ENCODE measurements at places on chromosomes 12 and 14.

- DNase-seq = no peak
Measured at GRCh38 chr12:132444957-132445883, 44.7 kb upstream of the FBRSL1 start.

DNA sequence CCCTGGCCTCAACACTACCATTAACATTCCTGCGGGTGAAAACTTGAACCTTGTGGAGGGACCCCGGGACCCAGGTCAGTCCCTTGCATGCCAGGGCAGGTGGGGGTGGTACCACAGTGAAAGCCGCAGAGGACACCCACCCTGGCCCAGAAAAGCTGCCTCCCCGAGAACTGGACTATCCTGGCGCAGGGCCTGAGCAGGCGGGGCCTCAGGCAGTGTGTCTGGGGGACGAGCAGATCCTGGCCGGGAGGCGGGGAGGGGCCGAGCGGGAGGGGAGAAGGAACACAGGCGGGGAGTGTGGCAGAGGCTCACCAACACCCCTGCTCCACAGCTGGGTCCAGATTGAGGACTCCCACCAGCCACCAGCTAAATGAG, 10.0 kb downstream of the AHNAK2 start:
- DNase-seq = no peak

DNA sequence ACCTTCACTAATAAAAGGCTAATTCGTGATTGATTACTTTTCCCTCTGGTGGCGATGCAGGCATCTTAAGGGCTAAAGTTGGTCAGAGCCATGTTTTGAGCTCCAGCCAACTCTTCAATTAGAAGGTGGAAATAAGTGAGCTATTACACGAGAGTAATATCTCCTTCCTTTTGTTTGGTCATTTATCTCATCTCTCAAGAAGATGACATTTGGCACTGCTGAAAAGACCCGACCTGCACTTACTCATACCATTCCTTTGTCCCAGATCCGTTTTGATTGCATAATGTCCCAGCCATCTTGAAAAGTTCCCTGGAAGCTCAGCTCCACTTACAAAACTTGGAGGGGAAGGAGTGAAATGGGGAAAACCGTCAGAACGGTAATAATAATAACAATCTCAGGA, 316.2 kb downstream of the VRK1 start:
- DNase-seq = no peak

GRCh38 chr14:95918466-95918865, 41.8 kb downstream of the TUNAR start:
- DNase-seq = no peak

- DNase-seq = no peak
Measured at GRCh38 chr12:78386871-78387270, 477.7 kb upstream of the SYT1 start.

DNA sequence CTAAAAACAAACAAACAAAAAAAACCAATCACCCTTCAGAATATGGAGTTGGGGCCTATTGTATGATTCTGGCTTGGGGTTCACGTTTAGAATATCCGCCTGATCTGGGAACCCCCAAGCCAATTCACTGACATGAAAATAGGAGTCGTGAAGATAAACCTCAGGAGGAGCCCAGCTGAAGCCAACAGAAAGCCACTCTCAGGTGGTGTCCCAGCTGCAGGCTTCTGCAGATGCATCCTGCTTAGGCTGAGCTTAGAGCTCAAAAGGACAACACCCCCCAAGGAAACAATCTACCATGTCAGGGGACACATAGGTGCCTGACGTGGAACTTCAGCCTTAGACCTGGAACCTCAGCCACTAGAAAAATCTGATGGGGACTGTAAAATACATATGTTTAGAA, 51.9 kb downstream of the SYNE3 start:
- DNase-seq = no peak

DNA sequence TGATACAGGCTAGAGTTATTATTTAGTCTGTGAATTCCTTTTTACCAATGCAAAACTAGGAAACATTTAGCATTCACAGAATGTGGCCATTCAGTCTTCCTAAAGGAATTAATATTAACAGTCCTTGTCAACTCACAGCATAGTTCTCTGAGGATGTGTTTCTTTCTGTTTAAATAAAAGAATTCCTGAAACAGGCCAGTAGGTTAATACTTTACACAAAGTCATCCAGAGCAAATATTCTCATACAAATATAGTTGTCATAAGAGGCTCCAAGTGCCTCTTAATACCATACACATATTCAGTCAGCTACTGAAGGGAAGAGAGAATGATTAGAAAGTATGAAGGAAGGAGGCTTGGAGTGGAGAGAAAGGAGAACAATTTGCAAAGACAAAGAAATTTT, 120.1 kb downstream of the LMNTD1 start:
- DNase-seq = no peak

DNA sequence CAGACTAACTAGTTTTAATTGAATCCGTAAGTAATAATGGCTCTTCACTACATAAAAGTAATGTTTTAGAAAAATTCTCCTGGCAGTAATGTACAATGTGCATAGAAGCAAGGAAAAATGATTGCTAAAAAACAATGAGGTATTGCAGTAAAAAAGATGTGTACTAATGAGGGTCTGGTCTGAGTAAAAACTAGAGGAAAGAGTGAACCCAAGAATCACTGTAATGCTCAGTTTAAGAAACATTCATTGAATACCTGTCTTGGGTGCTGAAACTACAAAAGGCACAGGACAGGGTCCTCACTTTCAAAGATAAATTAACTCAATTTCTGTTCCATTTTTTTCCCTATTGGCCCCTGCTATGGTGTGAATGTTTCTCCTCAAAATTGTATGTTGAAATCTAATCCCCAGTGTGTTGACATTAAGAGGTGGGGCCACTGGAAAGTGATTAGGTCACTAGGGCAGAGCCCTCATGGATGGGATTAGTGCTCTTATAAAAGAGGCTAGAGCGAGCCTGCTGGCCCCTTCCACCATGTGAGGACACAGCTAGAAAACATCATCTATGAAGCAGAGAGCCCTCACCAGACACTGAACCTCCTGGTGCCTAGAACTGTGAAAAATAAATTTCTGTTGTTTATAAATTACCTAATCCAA, 51.6 kb downstream of the RPS6KA5 start:
- DNase-seq = no peak

DNA sequence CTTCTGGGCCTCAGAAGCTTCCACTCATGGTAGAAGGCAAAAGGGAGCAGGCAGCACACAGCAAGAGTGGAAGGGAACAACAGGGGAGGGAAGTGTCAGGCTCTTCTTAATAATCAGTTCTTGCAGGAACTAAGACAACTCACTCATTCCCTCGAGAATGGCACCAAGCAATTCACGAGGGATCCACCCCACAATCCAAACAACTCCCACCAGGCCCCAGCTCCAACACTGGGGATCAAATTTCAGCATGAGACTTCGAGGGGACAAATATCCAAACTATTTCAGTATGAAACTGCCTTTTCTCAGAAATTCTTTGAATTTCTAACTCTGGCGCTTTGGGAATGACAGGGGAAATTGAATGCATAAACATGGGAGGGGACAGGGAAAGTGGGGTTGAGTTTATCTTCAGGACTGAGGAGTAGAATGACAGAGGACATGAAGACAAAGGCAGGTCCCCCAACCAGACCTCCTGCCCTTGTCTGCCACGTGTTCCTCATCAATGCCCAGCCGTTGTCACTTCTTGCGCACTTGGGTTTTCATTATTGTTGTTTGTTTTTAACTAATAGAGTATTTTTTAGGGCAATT, 24.6 kb upstream of the APOF start:
- no peak for DNase-seq

- DNase-seq = no peak
Measured at GRCh38 chr12:64826234-64826633, 1.8 kb downstream of the TBC1D30 start.

- no peak for DNase-seq
Measured at GRCh38 chr14:71967704-71968103, 35.5 kb downstream of the RGS6 start.

DNA sequence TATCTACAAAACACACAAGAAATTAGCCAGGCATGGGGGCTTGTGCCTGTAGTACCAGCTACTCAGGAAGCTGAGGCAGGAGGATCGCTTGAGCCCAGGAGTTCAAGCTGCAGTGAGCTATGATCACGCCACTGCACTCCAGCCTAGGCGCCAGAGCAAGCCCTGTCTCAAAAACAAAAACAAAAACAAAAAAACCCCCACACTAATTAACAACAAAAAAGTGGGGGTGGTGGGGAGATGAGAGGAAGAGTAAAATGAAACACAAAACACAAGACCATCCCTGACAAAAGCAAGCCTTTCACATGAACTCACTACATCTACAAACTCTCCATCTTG, 53.9 kb upstream of the HECTD1 start:
- no peak for DNase-seq

DNA sequence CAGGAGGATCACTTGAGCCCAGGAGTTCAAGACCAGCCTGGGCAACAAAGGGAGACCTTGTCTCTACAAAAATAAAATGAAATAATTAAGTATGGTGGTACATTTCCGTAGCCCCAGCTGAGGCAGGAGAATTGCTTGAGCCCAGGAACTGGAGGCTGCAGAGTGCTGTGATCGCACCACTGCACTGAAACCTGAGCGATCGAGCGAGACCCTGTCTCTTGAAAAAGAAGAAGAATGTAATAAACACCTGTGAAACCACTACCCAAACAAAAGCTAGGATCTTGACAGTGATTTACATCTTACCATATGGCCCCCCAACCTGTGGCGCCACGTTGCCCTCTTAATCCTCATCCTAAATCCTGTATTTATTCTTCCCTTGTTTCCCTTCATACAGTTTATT, 5.7 kb upstream of the DTX1 start:
- no peak for DNase-seq

DNA sequence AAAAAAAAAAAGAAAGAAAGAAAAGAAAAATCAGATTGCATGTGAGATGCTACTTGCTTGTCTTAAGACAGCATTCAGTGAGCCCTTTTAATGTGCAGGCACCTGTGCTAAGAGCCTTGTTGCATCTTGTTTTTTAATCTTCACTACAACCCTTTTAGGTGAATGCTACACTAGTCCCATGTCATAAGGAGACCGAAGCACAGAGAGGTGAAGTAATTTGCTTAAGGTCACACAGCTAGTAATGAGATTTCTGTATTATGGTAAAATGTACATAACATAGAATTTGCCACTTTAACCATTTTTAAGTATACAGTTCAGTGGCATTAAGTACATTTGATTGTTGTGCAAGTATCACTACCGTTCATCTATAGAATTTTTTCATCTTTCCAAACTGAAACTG, 32.1 kb upstream of the PWP1 start:
- no peak for DNase-seq

DNA sequence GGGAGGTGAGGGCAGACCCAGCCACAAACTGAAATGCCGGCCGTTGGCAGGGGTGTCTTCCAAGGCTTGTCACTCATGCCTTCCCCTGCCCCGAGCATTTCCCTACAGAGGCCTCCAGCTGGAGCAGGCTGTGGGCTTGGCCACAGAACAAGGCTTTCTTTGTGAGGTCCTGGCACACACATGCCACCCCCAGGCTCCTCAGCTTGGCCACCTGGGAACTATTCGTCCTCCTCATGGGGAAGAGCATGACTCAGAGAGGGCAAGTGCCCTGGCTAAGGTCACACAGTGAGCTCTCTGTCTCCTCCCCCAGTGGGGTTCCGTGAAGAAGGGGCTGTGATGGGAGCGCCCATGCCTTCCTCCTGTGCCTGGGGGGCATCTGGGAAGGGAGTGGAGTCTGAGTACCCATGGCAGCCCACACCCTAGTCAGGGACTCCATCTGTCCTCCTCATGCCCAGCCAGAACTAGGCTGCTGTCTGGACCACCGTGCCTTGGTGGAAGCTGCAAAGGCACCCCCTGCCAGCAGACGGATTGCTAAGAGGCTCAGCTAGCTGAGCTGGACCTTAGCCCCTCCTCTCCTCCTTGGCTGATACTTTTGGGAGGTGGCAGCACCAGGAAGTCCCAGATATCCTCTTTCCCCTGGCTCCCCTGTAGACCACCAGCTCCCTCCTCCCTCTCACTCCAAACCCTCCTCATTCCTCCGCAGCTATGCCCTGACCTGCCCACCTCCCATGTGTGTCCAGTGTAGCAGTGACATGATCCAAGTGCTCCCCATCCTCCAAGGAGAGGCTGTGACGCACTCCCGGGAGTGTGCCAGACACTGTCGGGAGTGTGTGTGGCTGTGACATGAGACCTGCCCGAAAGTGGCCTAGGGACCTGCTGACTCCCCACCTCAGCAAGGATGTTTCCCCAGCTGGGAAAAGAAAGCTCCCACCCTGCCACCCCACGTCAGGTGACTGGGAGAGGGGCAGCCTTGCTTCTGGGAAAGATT, 21.4 kb downstream of the ABCB9 start:
- no peak for DNase-seq

- no peak for DNase-seq
Measured at GRCh38 chr12:55844961-55845360, 2.2 kb upstream of the MMP19 start.

- no peak for DNase-seq
Measured at GRCh38 chr12:120241561-120242274, 23.8 kb downstream of the PXN start.

DNA sequence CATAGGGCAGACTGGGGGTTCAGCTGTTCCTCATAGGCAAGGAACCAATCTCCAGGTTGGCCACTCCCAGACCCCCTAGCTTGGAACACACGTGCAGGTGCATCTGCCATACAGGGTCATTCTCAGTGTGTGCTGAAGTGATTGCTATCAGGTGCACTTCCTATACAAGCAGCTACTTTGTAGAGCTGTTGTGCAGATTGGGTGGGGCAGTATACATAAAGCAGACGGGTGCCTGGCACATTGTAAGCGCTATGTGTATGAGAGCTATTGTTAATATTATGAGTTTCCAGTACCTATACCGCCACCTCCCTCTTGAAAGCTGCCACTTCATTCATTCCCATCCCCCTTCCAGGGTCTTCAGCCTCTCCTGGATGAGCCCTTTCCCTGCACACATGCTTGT, 17.3 kb downstream of the IRF2BPL start:
- no peak for DNase-seq
